ENCODE measurements at places on chromosomes 13 and 19.
A peak's percentile ranks its signal among the peaks of the same experiment; 100 is the strongest.

DNA sequence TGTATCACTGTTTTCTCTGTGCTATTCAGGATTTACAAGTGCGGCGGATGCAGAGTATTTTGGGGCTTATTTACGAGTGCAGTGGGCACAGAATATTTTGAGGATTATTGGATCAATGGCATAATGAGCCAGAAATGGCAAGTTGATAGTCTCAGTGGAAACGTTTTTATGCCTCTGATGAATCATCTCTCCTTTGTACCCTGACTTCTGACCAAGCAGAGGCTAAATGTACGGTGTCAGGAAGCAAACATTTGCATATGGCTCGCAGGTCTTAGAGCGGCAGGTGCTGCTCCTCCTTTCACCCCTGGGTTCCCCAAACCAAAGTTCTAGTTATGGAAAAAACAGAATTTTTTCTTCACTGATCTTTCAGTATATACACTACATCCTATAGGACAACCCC is 94.5 kb downstream of the LIG4 start:
- no peak for DNase-seq

- DNase-seq: no peak
Observed at GRCh38 chr13:114064450-114065140, 67.8 kb downstream of the RASA3 start.

DNA sequence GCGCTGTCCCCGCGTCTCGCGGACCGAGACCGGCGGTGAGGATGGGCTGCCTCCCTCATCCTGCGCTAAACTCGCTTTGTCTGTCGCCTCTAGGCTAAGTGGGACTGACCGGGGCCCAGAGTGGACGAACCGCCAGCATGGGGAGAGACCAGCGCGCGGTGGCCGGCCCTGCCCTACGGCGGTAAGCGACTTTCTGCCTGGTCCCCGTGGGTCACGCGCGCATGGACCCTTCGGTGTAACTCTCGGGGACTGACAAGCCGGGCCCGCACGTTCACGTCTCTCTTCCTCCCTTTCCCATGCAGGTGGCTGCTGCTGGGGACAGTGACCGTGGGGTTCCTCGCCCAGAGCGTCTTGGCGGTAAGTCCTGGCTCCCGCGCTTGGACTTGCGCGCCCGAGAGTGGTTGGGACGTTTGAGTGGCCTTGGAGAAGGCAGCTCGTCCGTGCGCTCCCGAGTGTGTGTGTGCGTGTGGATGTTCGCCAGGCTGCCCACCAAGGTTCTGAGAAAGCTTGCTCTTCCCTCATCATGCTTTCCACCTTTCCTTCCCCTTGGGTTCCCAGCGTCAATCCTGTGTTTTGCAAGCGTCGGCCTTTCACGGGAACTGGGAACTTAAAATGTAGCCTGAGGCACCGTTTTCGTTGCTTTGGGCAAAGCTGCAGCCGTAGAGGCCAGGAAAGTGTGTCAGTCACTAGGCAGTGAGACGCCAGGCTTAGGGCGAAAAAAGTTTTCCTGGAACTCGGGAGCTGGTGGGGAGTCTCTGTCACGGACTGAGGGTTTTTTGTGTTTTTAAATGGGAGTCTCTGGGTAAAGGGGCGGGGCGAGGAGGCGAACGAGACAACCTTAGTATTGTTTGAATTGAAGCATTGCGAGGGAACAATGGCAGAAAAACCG is 927 bp downstream of the COL4A2 start:
- peak; percentile 55 for DNase-seq

- DNase-seq: no peak
Observed at GRCh38 chr13:31875134-31875533, 135.8 kb downstream of the RXFP2 start.

- no peak for DNase-seq
Observed at GRCh38 chr19:1947651-1948209, 6.8 kb downstream of the CSNK1G2 start.

All from NCI-H1105 treated with DMSO at 0.1 percent for 48 hours (cell line).